ENCODE measurements at places on chromosomes 6 and 20.
A peak's percentile ranks its signal among the peaks of the same experiment; 100 is the strongest.

DNA sequence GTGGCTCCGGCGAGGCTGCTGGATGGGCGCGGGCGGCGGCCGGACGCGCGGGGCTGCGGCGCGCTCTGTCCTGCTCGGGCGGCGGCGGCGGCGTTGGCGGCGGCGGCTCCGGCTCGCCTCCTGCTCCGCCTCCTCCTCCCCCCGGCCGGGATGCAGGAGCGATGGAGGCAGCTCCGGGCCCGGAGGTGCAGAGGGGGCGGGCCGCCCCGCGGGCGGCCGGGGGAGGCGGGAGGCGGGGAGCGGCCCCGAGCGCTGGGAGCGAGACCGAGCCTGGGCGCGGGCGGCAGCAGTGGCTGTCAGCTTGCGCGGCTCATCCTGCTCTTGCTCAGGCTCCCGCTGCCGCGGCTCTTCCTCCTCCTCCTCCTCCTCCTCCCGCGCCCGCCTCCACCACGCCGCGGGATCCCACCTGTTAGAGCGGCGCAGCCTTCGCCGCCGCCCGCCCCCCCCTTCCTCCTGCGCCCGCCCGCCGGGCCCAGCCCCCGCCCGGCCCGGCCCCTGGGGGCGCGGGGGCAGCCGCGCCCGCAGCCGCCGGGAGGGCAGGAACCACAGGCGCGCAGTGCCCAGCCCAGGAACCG lies at the start of gene NOL4L:
Gene NOL4L (minus strand): TSS at position 323 of the 575 bp plus-strand sequence. CDS start 443 bp downstream, outside the sequence.
- DNase-seq = no peak

DNA sequence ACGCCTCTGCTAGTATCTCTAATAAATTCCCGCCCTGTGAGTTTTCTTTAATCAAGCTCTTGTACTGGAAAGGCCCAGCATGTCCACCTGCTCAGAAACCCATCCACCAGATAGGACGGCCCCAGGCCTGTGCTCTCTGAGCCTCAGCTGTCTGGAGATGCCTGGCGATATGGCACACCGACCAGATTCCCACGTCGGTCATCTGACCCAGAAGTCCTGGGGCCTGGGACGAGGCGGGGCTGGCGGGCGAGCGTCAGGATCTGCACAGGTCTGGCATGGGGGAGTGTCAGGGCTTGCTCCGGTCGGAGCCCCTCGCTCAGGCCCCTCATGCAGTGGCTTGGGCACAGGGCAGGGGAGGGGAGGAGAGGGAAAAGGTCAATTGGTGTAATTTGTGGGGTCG lies 10.2 kb downstream of the RNASET2 start:
- no peak for DNase-seq

- no peak for DNase-seq
These were observed 20.1 kb downstream of the DCBLD1 start for GRCh38 chr6:117502580-117502979.

- DNase-seq = peak; percentile 80
These were observed 43.6 kb downstream of the C6orf15 start for GRCh38 chr6:31068669-31069340.

DNA sequence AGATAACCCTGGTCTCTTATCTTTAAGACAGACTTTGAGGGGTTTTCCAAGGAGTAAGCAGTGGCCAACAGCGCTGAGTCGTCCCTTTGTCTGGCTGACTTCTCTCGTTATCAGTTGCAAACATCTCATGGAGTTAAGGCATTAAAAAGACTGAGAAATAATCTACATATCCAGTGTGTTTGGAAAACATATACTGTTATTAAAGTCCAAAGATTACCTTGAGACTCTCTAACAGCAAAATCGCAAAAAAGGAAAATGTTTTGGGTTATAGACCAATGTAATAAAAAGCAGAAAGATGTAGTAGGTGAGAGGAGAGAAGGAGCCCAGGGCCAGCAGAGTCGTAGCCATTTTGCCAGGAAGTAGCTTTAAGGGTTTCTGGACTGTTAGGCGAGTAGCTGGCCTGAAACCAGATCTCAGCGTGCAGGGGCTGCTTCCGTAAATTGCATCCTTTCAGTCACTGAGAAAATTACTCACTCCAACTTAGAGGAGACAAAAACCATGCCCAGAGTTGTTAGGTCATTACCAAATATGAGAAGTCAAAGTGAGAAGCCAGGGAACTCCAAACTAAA lies 24.6 kb downstream of the MYLK4 start:
- DNase-seq = no peak

DNA sequence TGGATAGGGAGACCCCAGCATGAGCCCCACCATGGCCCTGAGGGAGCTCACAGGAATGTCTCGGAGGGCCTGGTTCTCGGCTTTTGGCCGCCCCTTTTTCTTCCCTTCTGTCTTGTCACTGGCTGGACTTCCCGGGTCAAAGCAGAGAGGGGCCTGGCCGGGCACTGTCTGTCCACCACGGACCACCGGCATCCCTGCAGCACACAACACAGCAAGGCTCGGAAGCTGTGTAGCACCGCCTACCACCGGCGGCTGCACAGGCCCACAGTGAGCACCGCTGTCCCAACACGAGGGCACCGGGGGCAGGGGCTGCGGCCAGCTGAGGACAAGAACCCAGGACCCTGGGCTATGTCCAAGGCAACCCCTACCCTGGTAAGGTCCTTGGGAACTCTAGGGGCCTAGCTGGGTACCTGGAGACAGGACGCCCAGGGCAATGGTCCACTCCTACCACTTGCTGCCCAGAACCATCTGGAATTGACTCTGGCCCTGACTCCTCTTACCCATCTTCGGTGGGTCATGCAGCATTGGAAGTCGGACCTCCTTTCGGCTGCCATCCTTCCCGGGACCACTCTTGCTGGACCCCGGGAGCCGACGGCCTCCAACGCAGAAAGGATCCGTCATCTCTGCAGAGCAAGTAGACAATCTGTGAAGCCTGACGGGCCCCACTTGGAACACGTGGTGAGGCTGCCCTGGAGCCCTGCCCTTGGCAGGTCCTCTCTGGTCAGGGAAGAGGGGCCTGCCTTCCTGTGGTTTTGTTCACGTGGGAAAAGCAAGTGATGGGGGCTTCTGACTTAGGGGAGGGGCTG lies 2.2 kb downstream of the ZNF512B start:
- no peak for DNase-seq

DNA sequence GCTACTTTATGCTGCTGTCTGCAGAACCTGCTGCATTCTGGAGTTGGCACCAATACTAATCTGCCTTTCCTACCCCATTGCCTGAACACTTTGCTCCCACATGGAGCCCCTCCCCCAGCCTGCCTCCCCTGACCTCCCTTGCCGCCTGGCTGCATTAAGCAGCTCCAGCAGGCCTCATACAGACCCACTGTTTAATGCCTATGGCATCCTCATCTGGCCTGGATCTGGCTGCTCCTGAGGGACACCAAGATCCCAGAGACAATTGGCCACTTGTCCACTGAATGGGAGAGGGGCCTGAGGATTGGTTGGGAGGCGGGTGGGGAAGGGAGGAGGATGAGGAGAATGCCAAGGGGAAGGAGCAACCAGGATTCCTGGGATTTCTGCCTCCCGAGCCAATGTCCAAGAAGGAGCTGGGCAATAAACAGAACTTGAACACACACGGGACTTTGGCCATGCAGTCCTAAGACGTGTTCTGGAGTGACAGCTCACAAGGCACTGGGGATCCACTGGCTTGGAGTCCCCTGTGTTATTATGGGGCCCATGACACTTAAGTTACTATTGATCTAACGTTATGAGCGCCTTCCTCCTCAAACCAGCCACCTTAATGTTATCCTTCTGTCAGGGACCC lies 10.4 kb upstream of the KCNK5 start:
- peak; percentile 82 for DNase-seq

DNA sequence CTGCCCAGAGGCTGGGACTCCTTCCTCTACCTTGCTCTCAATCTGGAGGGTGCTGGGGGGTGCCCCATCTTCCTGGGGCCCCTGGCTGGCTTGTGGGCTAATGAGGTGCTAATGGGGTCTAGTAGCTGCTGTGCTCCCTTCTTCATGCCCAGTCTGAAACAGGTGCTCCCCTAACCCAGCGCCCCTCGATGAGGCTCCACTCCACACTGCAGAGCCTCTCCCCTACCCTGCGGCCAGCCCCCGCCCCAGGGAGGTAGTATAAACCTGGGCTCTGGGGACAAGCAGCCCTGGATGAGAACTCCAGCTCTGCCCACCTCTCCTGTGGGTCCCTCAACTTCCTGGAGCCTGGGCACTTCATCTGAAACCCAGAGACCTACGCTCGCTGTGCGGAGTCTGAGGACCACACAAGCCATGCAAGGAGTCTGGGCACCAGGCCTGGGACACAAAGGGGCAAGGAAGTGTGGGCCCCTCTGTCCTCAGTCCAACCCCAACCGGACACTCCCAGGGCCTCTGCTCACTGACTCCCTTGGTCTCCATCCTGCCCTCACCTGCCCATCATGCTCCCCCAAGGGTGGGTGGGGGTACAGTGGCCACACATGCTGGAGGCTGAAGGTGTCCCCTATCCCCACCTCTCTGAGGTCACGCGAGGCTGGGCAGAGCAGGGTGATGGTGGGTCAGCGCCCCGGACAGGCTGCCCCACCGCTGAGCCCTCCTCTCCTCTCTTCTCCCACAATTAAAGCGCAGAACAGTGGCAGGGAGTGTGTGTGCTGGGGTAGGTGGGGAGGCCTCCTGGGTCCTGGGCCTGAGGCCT lies 6.1 kb downstream of the RPL10A start:
- DNase-seq = no peak

DNA sequence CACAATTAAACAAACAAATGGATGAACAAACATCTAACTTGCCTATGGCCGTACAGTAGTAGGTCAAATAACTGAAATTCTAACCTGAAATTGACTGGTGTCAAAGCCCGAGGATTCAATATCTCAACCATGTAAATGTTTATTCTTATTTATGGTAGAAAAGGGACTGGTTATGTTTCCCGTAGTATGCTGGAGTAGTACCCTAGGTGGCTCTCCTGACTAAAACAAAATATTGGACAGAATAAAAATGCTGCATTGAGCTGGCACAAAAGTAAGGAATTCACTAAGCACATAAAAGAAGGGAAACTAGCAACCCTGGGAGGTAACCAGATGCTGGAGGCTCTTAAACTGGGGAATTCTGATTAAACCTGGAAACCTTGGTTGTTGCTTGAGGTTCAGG lies 117.1 kb upstream of the PREP start:
- DNase-seq = no peak

GRCh38 chr20:6898928-6899327 lies 131.4 kb downstream of the BMP2 start:
- DNase-seq = no peak

DNA sequence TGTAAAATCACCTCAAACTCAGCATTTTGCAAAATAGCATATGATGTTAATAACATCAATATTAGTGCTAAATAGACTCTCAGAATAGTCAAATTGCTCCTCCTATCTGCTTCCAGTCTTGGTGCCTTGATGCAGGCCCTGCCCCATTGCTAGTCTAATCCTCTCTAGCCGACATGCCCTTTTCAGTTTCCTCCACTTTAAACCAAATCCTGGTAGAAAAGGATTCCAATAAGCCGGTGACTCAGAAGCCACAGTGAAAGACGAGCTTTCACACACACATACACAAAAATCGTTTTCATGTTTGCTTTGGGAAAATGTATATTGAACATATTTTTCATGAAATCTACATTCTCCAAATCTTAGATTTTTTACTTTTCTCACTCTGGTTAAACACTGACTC lies 203.1 kb downstream of the LMBRD1 start:
- DNase-seq = no peak

DNA sequence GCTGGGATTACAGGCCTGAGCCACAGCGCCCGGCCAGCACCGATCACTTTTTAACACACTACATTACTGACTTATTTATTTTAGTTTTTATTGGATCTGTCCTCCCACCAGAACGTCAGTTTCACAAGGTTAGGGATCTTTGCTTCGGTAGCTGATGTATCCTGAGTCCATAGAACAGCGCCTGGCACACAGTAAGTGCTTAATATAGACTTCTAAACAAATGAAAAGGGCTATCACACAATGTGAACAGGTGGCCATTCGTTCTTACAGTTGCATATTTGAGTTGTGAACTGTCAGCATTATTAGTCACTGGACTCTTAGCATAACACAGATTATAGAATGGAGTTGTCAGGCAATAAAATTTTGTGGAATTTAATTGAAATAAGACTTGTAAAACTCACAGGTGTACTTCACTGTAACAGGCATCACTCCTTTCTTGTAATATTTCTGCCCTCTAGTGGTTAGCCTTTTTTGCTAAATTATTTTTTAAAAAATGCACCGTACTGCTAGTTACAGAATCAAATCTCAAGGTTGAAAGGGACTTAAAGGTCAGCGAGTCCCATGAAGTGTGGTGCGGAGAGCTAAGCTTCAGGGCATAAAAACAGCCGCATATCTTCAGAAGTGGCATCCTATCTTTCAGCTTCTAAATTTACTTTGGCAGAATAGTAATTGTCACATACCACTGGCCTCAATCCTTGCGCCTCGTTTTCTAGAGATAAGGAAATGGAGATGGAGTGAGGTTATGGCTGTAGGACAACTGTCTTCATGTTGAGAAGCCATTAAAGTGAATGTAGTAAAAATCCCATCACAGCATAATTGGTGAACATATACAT lies 3.4 kb upstream of the TBC1D7 start:
- no peak for DNase-seq

DNA sequence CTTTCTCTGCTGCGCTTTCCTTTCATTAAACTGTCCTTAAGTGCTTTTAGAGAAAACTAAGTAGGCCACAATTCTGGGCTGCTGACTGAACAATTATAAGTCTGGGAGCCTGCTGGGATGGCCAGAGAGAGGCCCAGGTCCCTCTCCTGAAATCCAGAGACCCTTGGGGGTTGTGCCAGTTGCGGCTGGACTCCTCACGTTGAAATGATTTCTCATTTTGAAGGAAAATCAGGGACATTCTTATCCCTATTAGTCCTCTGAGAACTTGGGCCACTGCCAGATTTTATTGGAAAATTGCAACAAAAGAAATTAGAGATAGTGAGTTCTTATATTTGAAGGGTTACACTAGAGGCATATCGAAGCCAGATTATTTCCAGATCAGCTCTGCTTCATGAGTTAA lies 145.1 kb downstream of the CLIC5 start:
- DNase-seq = no peak

- DNase-seq = no peak
These were observed 560.8 kb downstream of the CD109 start for GRCh38 chr6:74256781-74257180.

GRCh38 chr20:48789781-48790472 lies 37.9 kb downstream of the PREX1 start:
- no peak for DNase-seq

DNA sequence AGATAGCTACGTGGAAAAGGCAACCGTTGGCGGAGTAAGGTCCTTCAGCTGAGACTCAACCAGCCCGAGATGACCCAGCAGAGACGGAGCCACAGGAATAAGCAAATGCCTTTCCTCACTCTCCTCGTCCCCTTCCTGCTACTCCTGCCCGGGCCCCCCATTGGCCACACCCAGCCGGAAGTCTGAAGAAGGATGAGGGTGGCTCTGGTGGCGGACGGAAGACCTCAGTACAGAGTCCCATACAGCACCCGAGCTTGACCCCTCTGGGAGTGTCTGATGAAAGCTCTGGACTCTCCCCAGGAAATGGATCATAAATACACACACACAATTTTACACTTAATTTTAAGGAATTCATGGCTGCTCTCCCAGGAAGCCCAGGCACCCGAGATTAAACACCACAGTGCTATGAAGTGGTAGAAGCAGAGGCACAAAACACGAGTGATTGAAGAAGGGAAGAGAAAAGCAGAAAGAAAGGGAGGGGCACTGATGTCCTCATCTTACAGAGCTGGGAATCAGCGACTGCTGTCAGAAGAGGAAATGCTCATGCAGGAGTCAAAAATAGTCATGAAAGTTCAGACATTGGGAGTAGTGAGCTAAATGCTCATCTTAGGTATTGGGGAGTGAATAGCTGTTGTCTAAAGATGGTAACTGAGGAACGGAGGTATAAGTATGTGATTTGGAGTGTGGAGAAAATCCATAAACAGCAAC lies 125.6 kb downstream of the BANF2 start:
- DNase-seq = no peak
